Muscle of leg (tissue), 16 donors: ENCODE measurements at places on chromosomes 3 and 15.
A peak's percentile ranks its signal among the peaks of the same experiment; 100 is the strongest.

- no peak for DNase-seq
Measured at GRCh38 chr3:36656873-36657272, 107.5 kb downstream of the DCLK3 start.

- no peak for DNase-seq
Measured at GRCh38 chr15:84961707-84962106, 19.9 kb upstream of the PDE8A start.

DNA sequence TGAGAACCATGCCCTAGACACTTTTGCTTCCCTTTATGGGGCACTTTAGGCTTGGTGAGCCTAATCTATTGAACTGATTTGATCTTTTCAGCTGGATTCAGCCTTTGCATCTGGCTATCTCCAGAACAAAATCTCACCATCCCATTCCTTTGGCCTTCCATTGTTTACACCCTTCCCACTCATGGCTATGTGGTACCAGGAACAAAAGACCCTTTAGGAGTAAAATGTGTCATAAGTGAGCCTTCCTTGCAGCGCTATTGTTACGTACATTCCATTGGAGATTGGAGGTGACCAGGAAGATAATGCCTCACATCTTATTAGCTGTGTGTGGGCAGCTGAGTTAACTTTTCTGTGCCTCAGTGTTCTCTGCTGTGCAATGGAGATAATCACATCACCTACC is 188.4 kb downstream of the SATB1 start:
- no peak for DNase-seq

DNA sequence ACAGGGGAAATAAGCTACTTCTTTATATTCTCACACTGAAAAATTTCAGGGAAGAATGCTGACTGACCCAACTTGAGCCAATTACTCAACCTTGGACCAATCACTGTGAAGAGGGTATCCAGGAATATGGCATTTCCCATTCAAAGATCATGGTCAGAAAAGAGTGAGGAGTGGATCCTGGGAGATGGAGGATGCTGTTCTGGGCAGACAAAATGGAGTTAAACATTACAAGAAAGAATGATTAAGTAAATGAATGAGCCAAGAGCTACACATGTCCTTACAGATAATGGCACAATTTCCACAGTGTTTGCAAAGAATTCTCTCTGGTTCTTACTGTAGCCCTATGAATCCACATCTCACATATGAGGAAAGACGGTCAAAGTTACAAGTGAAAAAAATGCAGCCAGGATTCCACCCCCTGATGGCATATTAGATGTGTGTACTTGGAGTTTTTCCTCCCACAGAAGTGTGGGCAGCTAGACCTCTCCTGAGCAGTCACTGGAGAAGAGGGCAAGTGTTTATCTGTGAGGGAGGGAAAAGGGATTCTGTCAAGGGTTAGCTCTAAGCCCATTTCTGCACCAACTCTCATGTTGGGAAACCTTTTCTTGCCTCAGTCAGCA is 33.8 kb downstream of the AMOTL2 start:
- DNase-seq = no peak

DNA sequence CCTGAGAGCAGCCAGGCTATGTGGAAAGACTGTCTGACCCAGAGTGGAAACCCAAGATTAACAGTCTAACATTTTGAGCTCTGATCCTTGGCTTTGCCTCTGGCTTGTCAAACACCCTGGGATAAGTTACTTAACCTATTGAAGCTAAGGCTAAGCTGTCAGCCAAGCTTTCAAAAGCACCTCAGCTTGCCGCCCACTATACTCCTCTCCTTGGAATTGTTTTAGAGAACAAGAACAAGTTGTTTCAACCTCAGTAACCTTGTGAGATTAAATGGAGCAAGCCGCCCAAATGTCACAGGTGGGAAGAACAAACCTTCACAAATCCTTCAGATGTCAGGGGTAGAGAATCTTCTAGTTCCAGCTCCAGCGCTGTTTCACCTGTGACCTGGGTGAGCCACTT is 235.1 kb downstream of the RYR3 start:
- DNase-seq = no peak

GRCh38 chr15:96334705-96335410 is 4.4 kb downstream of the NR2F2 start:
- no peak for DNase-seq

GRCh38 chr3:52318186-52318816 is 2.2 kb downstream of the DNAH1 start:
- DNase-seq = peak; percentile 73

GRCh38 chr15:58340176-58340575 is 91.6 kb upstream of the LIPC start:
- DNase-seq = no peak

GRCh38 chr3:197219619-197220018 is 78.8 kb downstream of the DLG1 start:
- no peak for DNase-seq

- DNase-seq = no peak
Measured at GRCh38 chr15:83283813-83284558, 478 bp downstream of the BNC1 start.

DNA sequence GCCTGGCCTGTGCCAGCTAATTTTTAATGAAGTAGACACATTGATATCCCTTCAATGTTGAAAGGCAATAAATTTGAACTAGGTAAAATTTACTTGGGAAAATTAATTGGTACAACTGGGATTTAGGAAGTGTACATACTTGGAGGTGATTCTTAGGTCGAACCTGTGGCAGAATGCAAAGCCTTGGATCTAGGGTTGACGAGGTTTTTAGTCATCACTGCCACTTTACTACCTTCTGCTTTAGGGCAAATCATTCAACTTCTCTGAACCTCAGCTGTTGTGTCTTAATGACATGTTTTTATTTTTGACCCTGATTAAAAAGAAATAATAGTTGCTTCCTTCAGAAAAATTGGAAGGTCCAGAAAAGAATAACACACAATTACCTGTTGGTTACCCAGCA is 2.5 kb downstream of the APPL1 start:
- no peak for DNase-seq

- no peak for DNase-seq
Measured at GRCh38 chr3:114794894-114795630, 352.0 kb downstream of the ZBTB20 start.

DNA sequence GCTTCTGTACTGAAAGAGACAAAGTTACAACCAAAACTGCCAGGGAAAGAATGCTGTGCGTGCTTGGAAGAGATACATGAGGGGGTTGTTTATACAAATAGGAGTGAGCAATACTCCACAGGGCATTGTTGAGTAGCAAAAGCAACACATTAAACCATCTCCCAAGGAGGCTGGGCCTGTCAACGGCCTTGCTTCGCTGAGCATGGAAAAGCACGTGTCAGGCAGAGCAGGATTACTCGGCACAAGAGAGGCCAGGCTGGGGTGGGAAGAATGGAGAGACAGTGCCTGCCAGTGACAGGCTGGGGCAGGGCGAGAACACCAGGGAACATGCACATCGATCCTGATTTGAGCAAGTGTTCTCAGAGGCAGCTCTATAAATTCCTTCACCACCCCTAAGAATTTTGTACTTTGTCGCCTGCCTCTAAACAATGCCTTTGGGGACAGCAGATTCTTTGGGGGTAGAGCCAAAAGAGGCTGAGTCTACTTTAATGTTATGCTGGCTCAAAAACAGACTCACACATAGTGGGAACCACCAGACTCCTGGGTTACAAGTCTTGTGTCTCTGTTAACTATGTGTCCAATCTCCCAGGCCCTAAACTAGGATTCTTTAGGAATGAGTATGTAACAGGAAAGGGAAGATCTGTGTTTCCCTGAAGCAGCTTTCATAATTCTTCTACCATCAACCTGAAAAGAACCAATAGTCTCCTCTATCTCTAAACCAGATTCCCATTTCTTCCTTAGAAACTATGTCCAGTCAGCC is 67.2 kb downstream of the LIPC start:
- DNase-seq = no peak

GRCh38 chr15:63968700-63969099 is 77.6 kb downstream of the DAPK2 start:
- no peak for DNase-seq

- no peak for DNase-seq
Measured at GRCh38 chr3:53817211-53817610, 29.0 kb downstream of the CHDH start.

GRCh38 chr15:35195649-35196048 is 110.6 kb upstream of the NANOGP8 start:
- no peak for DNase-seq

GRCh38 chr3:155079746-155080487 is at the start of gene MME:
MME (plus strand) TSS chr3:155080319; CDS start chr3:155084168, 3,849 bp downstream.
- peak; percentile 40 for DNase-seq

DNA sequence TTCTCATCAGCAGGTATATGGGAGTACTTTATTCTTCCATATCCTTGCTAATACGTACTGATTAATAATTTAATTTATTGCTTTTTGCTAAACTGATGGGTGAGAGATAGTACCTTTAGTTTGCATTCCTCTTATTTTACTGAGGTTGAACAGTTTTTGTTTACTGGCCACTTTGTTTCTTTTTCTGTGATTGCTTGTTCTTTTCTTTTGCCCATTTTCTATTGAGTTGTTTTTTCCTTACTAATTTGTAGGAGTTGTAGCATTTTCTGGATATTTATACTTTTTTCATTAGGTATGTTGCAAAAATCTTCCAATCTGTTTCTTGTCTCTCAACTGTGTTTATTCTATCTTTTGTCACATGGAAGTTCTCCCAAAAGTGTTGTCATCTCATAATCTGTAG is 4.8 kb downstream of the PDCD6IP start:
- no peak for DNase-seq

- DNase-seq = peak; percentile 38
Measured at GRCh38 chr15:70765504-70766281, 2.3 kb upstream of the UACA start.

DNA sequence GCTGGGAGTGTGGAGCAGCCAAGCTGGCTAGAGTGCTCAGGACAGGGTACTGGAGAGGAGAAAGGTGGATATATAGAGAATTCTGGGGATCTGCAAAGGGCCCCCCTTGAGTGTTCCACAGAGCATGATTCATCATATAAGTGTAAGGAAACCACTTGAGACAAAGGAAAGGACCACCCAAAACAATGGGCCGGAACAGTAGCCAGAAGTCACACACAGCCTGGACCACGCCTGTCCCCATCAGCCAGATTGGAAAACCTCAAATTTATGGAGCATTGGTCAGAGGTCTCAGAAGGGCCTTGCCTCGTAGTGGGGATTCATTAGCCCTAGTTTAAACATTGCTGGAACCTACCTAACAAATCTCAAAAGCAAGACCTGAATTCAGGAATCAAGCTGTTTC is 4.9 kb upstream of the KNSTRN start:
- DNase-seq = no peak

DNA sequence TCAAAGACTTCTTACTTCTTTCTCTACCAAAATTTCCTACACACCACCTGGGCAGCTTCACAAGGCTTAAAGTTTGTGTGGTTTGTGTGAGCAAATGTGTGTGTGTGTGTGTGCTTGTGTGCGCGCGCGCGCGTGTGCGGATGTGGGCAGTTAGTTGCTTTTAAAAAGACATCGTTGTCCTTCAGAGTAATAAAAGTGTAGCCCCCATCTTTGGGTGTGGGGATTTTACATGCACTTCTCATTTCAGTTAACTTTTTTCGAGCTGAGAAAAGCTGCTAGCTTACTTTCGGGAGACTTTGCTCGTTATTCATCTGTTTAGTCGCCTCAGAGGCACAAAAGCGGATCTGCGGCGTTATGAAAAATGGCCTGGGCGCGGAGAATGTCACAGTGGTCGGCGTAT is 36.0 kb downstream of the ZIC4 start:
- no peak for DNase-seq

GRCh38 chr15:54354341-54354740 is 376.1 kb downstream of the UNC13C start:
- no peak for DNase-seq

GRCh38 chr3:141499284-141499683 is 12.5 kb downstream of the RASA2 start:
- no peak for DNase-seq

DNA sequence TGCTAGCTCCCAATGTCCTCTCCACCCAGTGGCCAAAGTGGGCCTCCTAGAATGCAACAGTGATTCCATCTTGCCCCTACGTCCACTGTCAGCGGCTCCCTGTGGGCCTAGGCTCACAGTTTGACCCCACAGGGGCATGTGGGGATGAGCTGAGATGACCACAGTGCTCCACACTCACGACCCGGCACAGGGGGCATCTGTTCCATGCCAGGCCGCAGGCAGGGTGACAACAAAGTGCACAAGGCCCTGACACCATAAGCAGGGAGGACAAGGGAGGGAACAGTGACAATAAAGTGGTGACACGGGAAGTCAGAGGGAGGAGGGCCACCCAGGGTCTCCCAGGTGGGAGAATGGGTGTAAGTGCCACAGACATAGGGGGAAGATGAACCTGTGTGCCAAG is 5.1 kb upstream of the PLXNA1 start:
- no peak for DNase-seq

DNA sequence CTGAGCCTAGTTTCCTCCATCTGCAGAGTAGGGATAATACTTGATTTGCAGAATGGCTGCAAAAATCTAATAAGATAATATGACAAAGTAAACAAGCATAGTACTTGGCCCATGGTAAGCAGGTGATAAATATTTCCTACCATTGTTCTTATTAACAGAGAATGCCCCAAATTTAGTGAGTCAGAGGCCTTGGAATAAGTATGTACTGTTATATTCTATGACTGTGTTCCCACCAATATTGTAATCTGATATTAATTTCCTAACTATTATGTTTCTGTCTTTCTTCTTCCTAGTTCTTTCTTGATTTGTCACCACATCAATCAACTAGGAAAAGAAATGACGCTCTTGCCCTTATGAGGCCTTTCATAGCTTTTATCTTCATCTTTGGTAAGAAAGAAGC is 178.4 kb upstream of the SLC2A2 start:
- DNase-seq = no peak

- no peak for DNase-seq
Measured at GRCh38 chr3:119500901-119501300, 2.6 kb downstream of the TIMMDC1 start.

- peak; percentile 69 for DNase-seq
Measured at GRCh38 chr3:126926684-126927400, 56.1 kb upstream of the PLXNA1 start.

- peak; percentile 63 for DNase-seq
Measured at GRCh38 chr15:88909956-88910831, 3.0 kb downstream of the MFGE8 start.

- no peak for DNase-seq
Measured at GRCh38 chr15:63917588-63918316, 84.0 kb upstream of the HERC1 start.

GRCh38 chr15:99181545-99181971 is 67.8 kb downstream of the TTC23 start:
- peak; percentile 75 for DNase-seq

DNA sequence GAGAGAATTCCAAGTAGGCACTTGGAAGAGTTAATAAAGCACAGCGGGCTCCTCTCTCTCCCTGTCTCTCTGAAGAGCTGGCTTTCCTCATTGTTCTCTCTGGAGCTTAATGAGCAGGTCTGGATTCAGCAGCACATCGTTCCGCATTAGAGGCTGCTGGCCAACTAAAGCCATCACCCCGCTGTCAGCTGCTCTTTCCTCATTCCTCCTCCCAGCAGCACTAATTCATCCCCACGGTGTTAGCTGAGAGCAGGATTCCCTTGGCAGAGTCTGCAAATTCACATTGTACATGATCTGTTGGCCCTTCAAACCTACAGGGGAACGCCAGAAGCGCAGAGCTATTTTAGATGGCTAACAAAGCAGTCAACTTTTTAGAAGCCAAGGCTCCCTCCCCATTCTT is 44.2 kb downstream of the SGO1 start:
- peak; percentile 98 for DNase-seq
